Epithelial cell of esophagus (primary cell): ENCODE measurements at places on chromosomes 2 and 18.

DNA sequence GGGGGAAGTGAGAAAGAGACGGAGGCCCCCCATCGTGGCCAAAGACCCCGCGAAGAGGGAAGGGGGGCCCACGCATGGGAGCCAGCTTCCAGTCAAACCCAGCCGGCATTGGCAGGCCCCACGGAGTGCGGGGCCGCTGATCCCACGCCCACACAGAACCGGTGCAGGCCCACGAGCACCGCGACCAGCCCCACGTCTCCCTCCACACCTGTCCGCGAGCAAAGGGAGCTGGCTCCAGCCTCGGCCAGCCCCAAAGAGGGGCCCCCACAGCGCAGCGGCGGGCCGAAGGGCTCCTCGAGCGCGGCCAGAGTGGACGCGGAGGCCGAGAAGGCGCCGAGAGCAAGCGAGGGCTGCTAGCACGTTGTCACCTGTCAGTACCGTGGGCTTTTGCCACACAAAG is 125.0 kb upstream of the TWIST2 start:
- no peak for DNase-seq

- DNase-seq, result no peak
Measured at GRCh38 chr2:35891528-35891927, 464.1 kb upstream of the CRIM1 start.

DNA sequence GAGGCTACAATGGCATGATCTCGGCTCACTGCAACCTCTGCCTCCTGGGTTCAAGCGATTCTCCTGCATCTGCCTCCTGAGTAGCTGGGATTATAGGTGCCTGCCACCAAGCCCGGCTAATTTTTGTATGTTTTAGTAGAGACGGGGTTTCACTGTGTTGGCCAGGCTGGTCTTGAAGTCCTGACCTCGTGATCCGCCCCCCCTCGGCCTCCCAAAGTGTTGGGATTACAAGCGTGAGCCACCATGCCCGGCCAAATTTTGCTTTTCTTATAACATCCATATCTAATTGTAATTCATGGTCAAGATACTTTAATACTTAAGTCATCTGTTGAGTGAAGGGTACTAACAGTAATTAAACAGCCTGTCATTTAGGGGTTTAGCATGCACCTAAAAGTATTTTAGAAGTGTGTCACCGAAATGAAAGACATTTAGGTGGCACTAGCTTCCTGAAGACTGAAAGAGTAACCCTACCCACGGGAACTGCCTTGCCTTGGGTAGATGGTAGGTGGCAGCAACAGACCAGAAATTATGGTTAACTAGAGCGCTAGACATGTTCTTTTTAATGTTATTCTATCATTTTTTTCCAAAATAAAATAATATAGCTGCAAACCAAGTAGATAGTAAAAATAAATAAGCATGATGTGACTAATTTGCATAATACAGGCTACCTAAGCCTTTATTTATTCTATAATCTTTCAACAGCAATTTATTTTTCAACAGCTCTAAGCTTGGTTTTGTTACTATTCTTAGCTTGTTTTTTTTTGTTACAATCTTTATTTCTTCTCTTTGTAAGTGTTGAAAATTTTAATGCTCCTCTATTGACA is 8.6 kb upstream of the ACYP2 start:
- DNase-seq, result peak; percentile 66

DNA sequence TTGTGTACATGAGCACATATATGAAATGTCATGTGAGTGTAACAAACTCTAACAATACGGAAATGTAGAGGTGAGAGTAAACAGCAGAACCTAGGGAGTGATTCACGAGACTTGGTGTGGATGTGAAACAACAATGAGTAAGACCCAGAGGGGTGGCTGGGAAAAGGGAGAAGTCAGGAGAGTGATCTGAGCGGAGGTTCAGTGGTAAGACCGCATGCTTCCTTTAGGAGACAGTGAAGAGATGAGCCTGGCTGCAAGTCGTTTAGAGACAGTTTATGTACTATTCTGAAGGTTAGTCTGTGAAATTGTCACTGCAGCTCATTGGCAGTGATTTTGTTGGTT is 150.6 kb downstream of the PRPF40A start:
- DNase-seq, result peak; percentile 72

DNA sequence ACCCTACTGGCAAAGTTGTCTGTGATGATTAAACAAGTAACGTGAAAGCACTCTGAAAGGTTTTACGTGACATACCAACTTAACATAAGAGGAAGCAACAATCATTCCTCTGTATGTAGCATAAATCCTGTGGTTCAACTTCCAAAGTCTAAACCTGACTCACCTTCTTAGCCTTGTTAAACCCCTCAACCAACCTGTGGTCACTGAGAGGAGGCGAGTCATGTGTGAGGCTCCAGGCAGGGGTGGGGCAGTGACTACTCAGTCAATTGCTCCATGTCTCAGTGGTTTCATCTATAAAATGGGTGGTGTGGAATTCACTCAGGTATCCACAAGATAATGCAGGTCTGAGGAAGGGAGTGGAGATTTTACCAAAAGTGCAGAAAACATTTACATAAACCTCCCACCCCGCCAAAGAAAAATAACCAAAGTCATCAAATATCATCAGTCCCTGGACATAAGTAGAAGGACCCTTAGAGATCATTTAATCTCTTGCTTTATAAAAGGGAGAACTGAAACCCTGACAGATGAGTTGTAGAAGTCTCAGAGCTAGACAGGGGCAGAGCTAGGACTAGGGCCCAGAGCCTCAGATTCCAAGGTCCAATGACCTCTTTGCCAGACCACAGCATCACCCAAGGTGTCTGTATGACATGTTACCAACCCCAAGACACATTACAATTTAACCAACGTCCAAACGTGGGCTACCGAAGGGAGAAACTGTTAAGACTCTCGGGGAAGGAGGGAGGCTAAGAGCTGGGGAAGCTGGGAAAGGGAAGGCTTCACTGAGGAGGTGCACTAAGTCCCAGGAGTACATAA is 3.7 kb upstream of the PCBP1 start:
- peak; percentile 96 for DNase-seq

- peak; percentile 47 for DNase-seq
Measured at GRCh38 chr2:208407667-208408066, 1.1 kb downstream of the PTH2R start.

DNA sequence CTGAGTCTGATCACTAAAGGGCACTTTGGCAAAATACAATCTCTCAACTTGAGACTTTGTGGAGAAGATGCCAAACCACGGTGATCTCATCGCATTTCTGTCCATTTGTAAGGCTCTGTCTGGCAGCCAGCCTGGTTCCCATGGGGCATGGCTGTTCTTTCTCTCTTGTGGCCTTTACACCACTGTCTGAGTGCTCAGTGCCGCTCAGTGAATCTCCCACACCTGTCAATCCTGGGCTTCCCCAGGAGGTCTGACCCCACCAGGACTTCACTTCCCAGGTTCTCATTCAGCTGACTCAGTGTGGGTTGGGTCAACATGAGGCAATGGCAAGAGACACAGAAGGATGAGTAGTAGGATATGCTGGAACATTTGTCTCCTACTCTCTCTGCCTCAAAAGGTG is 96.8 kb upstream of the TRIB2 start:
- DNase-seq, result peak; percentile 82

GRCh38 chr2:176582990-176583481 is 313.8 kb downstream of the MTX2 start:
- DNase-seq, result peak; percentile 92

DNA sequence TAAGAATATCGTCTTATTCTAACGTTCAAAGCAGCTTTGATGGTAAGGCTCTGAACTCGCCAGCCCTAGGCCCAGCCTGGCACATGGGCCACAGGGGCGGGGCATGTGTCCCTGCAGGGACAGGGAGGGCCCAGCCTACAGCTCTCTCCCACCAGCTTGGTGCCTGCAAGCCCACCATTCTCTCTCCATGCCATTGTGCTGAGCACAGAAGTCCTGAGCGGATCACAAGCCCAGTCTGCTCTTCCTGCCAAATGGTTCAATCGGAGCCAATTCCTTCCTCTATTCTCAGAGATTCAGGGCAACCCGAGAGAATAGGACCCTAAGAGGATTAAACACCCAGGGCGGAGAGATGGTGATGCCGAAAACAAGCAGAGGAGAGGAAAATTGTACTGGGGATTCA is 50.3 kb upstream of the APCDD1 start:
- no peak for DNase-seq

DNA sequence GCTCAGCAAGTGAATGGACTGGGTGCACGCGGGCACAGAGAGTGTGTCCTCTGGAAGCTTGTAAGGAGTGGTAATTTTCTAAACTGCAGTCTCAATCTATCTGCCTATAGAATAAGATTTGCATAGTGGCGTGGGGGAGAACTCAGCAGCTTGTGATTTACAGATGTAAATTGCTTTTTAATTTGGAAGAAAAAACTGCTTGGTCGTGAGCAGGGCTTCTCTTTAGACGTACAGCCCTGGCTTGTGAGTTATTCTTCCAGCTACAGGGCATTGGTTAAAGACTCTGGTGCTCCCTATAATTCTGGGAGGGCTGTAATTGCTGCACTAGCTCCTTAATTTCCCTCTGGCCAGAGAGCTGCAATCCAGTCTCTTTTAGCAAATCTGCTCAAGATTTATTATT is 84.9 kb downstream of the MARCO start:
- DNase-seq, result no peak

- no peak for DNase-seq
Measured at GRCh38 chr2:230899786-230900185, 25.3 kb downstream of the GPR55 start.

DNA sequence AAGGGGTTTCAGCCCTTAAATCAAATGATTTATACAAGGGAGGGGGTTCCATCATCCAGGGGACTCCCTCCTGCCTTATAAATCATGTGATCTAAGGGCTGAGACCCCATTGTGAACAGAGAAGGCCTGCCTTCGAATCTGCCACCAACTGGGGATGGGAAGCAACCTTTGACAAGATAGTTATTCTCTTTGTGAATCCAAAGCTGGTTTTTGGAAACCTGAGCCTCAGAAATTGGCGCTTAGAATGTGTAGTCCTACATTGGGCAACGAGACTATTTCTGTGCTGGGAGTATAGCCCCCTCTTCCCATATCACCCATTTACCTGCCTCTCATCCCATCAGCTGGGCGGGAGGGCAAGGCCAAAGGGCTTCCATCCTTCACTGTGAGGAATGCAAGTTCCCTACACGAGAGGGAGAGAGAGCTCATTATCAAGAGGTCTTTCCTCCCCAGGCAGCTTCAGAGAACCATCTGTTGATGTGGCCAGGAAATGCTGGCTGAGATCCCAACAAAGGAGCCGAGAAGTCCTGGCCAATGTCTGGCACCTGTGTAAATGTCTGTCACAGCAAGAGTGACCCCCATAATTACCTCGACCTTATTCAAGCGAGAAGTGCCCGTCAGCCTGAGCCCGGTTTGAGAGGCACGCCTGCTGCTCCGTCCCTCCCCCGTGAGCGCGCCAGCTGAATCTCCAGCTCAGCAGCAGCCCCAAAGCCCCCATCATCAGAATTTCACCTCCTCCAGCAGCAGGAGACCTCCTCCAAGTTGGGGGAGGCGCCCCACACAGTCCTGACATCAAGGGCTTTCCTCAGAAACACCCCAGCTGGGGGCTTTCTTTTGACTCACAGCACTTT is 48.4 kb upstream of the APCDD1 start:
- DNase-seq, result no peak

- DNase-seq, result no peak
Measured at GRCh38 chr18:78892177-78892576, 87.4 kb upstream of the SALL3 start.

GRCh38 chr2:4549666-4550210 is 846.4 kb downstream of the DCDC2C start:
- no peak for DNase-seq

DNA sequence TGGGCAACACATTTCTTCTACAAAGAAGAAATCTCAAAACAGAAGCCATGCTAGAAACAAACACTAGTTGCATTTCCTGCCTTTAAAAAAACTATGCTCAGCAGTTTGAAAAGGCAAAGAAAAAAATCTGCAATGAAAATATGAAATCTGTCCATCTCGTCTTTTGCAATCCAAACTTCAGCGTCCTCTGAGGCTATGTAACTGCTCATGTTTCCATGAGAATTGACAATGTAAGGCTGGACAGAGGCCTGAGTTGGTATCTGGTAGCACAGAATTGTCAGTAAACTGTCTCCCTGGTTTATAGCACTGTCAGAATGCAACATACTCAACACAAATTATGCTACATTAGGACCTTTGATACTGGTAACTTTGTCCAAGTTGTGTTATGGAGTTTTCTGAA is 429.9 kb downstream of the ARHGAP15 start:
- DNase-seq, result no peak

DNA sequence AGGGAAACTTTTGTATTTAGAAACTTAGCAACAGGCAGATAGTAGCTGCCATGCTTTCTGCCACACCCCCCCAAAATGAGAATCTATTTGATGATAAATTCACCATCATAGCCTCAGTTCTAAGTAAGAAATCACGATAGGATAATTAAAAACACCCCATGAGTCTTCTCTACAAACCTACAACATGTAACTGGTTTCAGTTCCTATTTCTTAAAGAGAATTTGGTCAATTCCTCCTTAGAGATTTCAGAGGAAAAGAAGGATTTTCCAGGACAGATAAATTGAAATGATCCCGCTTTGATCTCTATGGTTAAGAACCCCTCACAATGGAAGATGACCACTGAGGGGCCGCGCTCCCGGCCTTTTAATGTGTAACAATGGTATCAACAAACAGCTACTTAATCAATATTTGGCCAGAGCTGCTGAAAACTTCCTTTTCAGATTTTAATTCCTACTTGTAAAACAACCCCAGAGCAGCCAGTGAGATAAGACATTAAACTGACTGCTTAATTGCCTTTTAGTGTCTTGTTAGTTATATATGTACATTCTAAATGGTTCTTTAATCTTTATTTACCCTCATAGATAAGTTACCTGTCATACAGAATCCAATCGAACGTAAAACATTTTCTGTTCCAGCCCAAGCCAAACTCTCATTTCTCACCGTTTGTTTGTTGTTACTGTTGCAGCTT is 10.1 kb downstream of the PAX3 start:
- DNase-seq, result no peak

DNA sequence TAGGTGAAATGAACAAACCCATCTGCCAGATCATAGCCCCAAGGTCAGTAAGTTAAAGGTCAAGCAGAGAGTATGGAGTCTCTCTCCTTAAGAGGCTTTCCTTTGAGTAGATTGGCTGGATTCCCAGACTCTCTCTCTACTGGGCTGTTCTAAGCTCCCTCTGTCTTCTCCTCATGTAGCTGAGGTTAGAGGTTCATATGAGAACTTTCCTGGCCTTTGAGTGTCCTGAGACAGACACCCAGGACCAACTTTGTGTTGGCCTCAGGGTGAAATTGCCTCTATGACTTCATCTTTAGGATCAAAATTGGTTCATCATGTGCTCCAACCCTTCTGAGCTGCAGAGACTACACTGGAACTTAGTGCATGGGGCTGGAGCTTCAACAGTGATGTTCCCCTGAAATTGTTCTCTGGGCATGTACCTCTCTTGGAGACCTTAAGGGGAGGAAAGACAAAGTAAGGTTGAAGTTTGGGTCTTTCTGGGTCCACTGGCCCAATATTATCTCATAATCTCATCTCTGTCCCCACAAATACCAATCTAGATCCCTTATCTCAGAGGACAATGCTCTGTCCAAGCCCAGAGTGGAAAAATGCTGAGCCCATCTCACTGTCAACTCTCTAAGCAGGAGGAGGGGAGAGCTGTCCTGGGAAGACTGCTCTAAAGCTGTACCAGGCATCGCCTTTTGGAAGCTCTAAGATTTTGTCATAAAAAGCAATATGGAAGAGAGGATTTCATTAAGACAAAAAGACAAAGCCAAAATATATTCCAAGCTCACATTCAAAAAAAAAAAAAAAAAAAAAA is 177.3 kb upstream of the ARL4C start:
- no peak for DNase-seq
